AG04450 (cell line): ENCODE measurements at places on chromosomes 5 and 9. TPM values are rescaled to one million over a fixed set of nuclear protein-coding genes. Genes with fewer than 3 reads are reported as not detected.

- DNase-seq: no peak
Observed at GRCh38 chr9:120876842-120877240, at the start of gene PHF19. Gene PHF19 (minus strand): TSS chr9:120877188. CDS start chr9:120874741, 2,447 bp downstream.

The ARHGEF28 gene
- 8.8 and 10.0 TPM in 2 replicates for polyA plus RNA-seq

The LCN6 gene
- not detected in 2 replicates for polyA plus RNA-seq

DNA sequence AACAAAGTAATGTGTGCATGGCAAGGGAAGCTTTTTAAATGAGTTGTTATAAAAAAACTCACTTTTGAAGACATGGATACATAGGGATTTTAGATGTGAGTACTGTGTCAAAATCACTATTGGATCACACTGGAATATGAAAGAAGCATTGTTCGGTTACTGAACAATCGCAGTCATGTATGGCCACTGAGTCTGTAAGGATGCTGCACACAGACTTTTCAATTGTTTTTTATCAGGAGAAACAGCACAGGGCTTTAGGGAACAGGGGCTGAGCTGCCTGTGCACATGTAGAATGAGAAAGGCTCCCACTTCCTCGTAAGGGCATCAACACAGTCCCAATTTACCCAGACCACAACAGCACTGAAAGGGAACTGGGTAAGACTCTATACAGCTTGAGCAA lies 1333.9 kb upstream of the DMAC1 start:
- no peak for DNase-seq

GRCh38 chr9:124415102-124415851 lies at the start of gene PSMB7:
Gene PSMB7 (minus strand): TSS chr9:124415442. CDS start chr9:124415425, 17 bp downstream.
- peak; percentile 91 for DNase-seq

GRCh38 chr5:174624733-174625522 lies 99.5 kb upstream of the MSX2 start:
- DNase-seq: no peak

The TAL2 gene
- not detected in 2 replicates for polyA plus RNA-seq
